Fibroblast of skin of left quadriceps (primary cell): ENCODE measurements at places on chromosomes 13 and 19.

DNA sequence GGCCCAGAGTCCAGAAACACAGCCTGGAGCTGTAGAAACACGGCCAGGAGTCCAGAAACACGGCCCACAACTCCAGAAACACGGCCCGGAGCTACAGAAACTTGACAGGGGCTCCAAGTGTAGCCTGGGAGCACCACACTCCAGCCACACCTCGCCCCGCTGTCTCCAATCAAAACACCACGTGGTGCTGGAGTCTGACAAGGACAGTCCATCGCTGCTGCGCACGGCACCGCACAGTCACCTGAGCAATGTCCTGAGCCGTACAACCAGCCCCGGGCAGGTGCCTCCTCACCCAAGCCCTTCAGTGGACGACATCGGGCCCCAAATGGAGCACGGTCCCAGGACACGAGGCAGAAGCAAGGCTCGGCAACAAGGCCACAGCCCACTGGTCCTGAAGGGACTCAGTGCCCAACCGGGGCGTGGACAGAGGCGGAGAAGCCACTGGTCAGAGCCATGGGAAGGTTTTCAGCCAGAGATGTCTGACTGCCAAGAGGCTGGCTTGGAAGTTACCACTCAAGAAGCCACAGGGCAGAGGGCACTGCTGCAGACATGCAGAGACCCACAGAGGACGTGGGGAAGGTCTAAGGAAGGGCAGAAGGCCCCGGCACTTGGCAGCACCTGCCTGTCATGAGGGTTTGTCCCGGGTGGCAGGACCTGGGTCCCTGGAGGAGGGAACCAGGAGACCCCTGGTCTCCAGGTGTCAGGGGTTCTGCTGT is 19.7 kb upstream of the PLPP2 start:
- no peak for DNase-seq

DNA sequence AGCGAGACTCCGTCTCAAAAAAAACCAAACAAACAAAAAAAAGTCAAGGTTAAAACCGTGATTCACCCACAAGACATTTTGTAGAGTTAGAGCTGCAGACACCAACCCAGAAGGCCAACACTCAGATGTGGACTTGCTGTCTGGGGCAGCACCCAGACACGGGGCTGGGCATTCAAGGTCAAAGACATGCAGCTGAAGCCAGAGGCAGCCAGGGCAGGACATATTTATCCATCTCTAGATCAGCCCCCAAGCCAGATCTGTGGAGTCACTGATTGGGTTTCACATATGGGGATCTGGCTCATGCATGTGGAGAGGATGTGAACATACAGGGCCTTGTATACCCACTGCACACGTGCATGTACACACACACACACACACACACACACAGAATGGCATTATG is 3.6 kb downstream of the KLK15 start:
- no peak for DNase-seq

- DNase-seq = no peak
Observed at GRCh38 chr13:26971990-26972887, 199.4 kb downstream of the USP12 start.

DNA sequence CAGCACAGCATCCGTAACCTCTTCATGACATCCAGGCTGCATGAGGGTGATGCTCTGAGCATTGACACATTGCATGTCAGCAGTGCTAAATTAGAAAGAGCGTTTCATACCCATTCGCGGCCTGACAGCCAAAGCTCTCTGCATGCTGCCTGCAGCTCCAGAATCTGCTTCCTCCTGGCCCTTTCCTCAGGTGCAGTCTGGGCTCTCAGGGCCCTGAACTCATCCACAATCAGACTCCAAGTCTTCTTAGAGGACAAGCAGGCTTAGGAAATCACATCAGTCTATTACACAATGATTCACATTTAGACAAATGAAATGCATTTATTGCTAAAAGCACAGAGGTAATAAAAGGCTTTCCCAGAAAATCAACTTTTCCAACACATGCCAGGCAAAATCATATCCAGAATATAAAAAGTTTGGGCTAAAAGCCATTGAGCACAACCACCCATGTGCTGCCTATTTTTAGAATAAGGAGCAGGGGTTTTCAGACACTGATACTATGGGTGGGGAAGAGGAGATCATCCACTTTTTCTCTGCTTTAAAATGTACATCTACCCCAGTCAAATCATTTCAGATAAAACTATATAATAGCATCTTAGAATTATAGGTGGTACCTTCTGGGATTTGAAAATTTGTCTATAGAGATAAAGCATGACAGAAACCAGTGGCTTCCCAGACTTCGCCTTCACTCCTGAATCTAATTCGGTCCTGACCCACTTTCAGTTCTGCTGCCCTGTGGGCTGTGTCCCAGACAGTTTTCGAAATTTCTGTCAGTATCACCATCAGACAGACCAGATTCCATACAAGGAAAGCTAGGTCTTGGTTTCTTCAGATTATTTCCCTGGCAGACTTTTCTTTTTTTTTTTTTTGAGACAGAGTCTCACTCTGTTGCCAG is 109.3 kb downstream of the COL4A2 start:
- DNase-seq = no peak

DNA sequence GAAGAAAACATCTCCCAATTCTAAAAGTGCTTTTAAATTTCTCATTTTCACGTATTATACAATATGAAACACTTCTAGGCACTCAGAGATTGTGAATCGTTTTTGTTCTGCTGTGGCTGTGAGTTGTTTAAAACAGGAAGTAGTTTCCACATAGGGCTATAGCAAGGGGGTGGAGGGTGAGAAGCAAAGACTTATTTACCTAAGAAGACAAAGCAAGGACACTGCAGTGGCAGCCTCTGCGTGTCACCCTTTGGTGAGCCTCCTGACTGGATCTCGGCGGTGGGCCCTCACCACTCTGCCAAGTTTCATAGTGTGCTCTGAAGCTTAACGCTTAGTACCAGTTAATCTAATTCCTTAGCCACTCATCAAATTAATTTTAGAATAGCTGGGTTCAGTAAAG is 56.8 kb downstream of the TNFSF13B start:
- no peak for DNase-seq

- DNase-seq = no peak
Observed at GRCh38 chr19:41895745-41896580, 13.0 kb downstream of the ARHGEF1 start.

DNA sequence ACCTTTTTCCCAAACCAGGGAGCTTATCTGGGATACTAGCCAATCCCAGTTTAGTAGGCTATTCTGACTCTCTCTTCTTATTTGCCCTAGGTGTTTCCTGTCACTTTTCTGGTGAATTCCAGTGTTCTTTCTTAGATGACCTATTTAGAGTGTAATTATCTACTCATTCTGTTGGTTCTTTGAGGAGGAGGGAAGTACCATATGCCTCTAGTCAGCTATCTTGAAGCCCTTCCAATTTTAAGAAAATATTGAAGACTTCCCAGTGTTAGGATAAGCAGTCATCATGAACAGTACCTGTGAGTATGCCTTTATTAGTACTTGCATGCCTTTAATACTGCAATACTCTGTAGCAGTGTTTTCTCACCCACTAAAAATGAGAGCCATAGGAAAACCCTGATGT is 724.3 kb upstream of the SLITRK1 start:
- no peak for DNase-seq

GRCh38 chr19:41372501-41372900 is 3.8 kb upstream of the TMEM91 start:
- DNase-seq = no peak

GRCh38 chr19:5697890-5698634 is 8.0 kb downstream of the RPL36 start:
- no peak for DNase-seq

- no peak for DNase-seq
Observed at GRCh38 chr19:3335431-3336350, 30.7 kb upstream of the NFIC start.

- no peak for DNase-seq
Observed at GRCh38 chr13:62702502-62702901, 1286.9 kb upstream of the PCDH20 start.

- DNase-seq = no peak
Observed at GRCh38 chr13:76803831-76804230, 82.4 kb downstream of the KCTD12 start.

DNA sequence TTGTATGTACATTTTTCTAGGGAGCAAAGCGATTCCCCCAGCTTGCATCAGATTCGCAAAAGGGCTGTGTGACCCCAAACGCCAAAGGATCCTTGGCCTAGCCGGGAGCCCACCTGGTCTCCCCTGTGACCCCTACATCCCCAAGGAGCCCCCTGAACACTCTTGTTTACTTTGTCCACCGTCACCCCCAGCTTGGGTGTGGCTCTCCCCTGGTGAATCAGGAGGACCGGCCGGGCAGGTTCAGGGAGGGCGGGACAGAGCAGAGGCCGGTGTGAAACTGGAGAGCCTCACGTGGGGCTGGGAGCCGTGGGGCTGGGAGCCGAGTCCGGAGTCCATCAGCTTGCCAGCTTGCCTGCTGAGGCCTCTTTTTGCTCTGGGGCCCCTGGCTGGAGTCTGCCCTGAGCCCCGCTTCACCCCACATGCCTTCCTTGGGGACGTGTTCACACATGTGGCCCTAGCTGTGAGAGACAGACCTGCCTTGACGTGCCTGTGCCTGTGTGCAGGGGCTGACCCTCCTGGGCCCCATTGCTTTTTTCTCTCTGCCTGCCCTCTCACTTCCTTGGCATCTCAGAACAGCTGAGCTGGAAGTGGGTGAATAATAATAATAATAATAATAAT is 2.0 kb downstream of the ITPKC start:
- no peak for DNase-seq

DNA sequence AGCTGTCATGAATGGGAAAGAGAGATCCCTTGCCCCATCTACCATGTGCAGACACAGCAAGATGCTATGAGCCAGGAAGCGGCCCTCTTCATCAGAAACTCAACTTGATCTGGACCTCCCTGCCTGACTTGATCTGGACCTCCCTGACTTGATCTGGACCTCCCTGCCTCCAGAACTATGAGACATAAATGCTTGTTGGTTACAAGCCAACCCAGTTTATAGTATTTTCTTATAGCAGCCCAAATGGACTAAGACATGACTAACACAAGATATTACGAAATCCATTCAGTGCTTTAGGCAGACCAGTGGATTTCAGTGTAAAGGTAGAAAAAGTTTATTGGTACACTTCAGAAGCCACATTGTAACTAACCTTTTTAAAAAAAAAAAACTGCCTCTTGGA is 15.6 kb downstream of the PCID2 start:
- no peak for DNase-seq

DNA sequence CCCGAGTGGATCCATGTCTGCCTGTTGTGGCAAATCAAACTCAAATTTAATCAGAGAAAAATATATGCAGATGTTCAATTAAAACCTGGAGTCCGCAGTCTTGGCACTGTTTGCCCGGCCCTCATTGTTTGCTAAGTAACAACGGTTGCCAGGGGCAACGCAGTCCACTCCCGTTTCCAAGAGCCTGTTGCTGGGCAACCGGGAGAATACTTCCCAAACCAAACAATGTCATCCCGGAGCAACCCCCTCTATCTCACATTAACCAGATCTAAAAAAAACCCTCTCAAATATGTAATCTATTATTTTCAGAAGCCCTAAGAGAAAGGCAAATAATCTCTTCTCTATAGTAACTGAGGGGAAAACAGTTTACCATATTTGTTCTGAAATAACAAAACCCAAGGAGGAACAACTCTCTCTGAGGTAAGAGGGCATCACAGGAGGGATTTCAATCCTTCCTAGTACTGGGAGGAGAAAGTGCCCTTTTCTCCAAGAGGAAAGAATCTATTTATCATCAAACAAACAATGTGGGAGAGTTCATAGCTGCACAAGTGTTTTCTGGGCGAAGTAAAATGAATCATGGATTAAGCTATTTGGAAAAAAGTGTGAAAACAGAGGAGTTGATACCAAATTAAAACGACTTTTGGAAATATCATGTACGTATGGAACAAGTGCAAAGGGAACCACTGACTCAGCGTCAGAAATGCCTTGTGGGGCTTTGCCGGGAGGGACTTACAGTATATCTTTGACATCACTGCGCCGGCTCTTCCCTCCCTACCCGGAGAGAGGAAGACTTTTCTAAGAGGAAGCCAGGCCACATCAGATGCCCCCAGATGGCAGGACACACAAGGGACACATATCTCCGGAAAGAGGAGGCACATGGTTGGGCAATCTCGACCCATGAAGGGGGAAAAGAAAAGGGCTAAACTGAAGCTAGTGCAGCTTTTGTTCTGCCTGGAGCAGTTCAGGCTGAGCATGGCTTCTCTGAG is 43.3 kb downstream of the RFX2 start:
- DNase-seq = peak; percentile 75

GRCh38 chr13:47904241-47904640 is 96.8 kb downstream of the SUCLA2 start:
- no peak for DNase-seq

GRCh38 chr19:47039239-47039874 is 9.1 kb downstream of the TMEM160 start:
- no peak for DNase-seq

DNA sequence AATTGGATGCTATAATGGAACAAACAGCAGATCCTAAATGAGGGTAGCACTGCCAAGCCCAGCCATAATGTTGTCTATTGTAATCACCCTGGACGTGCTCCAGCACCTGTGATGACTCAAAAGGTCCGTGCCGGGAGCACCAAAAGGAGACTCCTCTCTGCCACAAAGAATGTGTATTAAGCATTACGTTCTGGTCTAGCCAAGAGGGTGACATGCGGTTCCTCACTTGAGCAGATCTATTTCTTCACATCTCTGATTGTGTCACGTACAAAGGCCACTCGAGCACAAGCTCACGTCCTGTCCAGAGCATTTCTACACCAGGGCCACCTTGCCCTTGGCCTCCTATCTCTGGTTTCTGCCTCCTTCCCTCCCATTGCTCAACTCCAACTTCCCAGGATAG is 219.9 kb upstream of the IRS2 start:
- DNase-seq = no peak

DNA sequence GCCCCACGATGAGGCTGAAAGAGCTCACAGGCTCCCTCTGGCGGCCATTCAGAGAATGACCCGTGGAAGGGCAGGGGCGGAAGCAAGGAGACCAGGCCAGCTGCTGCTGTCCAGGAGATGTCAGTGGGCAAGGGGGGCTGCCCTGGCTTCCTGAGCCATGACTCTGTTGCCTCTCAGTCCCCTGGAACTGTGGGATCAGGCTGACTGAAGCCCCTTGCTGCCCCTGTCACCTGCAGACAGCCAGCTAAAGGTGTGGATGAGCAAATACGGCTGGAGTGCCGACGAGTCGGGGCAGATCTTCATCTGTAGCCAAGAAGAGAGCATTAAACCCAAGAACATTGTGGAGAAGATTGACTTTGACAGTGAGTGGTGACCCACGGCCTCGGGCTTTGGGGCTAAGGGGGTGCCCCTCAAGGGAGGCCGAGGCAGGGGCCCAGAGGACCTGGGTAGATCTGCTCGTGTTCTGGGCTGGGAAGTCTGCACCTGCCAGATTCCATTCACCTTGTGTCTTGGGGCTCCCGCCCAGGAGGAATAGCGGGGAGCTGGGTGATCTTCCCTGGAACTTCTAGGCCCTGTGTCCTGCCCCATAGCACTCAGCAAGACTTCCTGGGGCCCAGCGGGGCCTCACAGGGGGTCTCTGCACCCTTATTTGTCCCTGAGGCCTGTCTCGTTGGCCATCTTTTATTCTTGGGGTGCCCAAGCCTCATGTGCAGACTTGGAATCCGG is 12.5 kb upstream of the ACTN4 start:
- no peak for DNase-seq

DNA sequence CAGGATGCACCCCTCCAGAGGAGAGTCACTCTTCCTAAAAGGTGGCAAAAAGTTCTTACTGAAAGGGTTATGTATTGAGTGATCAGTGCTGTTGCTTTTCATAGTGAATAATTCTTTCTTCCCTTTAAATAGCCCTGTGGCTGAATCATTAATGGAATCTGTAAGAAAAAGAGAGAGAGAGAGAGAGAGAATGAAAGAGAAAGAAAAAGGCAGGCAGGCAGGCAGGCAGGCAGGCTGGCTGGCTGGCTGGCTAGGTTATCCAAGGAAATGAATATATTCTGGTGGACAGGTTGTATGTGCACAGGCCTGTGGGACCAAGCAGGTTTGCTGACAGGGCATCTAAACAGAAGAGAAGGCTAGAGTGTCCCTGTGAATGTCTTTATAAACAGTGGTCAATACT is 100.5 kb downstream of the DLEU7 start:
- no peak for DNase-seq
